ENCODE measurements at places on chromosomes 11 and 22.

DNA sequence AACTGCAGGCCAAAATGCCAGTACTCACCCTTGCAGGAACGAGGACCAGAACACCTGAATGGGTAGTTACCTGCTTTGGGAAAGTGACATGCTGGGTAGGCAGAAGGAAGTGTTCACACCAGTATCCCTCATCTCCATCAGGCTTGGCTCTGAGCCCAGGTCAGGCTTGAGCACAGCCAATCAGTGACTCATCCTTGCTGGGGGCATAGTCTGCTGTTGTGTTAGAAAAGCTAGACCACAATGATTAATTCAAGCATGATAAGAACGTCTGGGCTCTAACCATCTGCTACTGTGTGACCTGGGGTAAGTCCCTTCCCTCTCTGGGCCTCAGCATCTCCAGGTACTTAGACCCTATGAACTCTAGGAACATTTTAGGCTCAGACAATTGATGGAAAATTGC is 450.4 kb downstream of the MIAT start:
- DNase-seq, result no peak

GRCh38 chr11:107501713-107502112 is 44.1 kb upstream of the CWF19L2 start:
- DNase-seq, result no peak

DNA sequence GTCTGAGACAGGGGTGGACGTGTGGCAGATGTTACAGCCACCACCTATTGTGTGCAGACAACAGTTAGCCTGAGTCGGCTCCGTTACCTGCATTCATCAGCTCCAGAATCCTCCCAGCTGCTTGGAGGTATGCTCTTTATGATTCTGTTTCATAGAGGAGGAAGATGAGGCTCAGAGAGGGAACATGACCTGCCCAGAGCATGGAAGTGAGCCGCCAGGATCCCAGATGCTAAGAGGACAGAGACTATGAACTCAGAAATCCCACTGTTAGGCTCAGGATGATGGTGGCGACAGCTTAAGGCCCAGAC is 1.5 kb downstream of the EMID1 start:
- DNase-seq, result no peak

- DNase-seq, result no peak
Observed at GRCh38 chr11:58805065-58805464, 39.4 kb downstream of the GLYATL2 start.

DNA sequence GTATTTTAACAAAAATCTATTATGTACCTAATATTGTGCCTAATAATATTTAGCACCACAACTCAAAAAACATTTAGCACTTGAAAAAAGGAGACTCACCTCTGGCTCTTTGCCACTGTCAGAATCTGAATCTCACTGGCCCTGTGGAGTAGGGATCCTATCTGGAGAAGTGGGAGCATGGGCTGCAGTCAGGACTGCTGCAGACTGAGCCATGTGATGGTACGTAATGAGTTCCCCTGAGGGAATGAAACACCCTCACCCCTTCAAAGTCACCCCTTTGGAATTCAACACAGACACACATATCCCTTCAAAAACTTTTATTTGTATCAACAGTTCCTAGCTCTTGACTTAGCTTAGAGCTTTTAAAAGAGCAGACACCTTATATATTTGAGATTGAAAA is 6.5 kb downstream of the PTPMT1 start:
- DNase-seq, result no peak
